ENCODE measurements at places on chromosomes 12 and 14.

GRCh38 chr12:107684990-107685359 lies 624 bp upstream of the PWP1 start:
- peak; percentile 27 for DNase-seq

DNA sequence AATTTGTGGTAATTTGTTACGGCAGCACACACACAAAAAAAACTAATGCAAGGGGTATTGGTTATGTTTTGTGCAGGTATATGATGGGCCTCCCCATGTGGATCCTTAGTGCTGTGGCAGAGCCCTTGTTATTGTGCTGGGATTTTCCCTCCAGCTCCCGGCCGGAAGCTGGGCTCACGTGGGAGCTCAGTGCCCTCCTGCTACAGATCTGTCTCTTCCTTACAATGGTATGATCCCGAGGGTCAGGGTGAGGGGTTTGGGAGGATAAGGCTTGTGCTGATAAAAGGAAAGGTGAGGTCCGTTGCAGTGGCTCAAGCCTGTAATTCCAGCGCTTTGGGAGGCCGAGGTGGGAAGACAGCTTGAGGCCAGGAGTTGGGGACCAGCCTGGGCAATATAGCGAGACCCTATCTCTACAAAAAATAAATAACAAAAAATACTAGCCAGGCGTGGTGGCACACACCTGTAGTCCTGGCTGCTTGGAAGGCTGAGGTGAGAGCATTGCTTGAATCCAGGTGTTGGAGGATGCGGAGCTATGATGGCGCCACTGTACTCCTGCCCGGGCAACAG lies 861 bp upstream of the SLC48A1 start:
- no peak for DNase-seq

GRCh38 chr14:76829013-76829365 lies 2.8 kb downstream of the LRRC74A start:
- DNase-seq, result peak; percentile 27

- no peak for DNase-seq
Observed at GRCh38 chr12:53710091-53710490, 17.2 kb downstream of the CALCOCO1 start.

DNA sequence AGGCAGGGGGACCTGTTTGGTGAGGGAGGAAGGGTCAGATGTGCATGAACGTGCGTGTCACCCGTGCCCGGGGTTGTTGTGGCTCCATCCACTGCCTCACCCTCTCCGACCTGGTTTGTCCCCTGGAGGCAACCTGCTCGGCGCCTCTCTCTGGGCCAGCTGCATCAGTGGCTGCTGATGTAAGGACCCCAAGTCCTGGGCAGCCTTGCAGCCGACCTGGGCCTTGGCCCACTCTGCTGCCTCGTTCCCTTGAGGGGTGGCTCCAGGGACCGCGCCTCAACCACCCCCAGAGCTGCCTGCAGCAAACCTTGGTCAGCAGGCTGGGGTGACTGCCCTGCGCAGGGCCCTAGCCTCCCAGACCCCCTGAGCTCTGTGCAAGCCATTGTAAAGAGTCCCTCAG lies 351.7 kb downstream of the TMEM121 start:
- no peak for DNase-seq

DNA sequence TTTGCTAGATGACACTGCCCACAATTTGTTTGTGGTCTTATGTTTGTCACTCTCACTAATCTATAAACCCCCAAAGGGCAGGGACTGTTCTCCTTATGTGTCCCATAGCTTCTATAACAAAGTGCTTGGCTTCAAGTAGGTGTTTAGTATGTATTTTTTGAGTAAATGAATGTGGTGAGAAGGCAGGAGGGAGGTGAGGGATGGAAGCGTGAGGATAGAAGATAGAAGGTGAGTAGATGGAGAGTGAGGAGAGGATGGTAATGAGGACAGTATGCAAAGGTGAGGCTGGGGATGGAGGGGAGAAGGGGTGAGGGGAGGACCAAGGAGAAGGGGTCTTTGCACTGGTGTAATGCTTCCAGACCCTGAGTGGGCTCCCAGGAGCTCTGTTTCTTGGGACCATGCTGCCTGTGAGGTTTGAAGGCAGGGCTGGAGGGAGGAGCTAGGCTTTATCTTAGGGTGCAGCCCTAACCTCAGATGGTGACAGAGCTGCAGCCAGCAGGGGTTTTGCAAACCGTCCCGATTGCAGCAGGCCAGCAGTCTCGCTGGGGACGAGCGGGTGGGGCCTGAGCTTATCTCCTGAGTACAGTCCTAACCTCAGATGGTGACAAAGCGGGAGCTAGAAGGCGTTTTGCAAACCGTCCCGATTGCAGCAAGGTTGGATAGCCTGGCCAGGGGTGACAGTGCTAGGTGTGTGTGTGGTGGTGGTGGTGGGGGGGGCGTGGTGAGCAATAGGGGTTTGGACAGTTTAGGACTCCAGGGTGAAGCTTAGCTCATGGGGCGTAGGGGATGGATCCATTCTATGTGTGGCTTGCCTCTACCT lies 6.5 kb downstream of the CEBPE start:
- DNase-seq, result peak; percentile 48

DNA sequence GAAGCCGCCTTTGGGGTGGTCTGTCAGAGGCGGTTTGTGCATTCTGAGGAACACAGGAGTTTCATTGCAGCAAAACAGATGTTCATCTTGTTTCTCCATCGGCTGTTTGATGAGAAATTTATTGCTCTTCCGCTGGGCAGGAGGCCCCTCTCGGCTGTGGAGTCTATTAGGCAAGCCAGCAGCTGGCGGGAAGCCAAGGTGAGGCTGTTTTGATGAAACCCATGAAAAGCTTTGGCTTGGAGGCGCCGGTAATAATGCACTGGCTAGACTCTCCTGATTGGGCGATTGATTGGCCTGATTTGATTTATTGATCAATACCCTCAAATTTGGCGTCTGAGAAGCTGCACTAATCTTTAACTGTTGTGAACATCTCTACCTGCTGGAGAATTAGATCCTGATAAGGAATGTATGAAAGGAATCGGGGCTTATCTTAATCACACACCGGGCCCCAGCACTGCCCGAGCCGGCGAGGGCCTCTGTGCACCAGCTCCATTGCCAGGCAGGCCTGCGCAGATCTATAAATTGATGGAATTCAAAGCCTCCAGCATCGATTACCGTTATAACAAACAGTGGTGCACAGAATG lies 187.7 kb downstream of the PHETA1 start:
- peak; percentile 62 for DNase-seq

DNA sequence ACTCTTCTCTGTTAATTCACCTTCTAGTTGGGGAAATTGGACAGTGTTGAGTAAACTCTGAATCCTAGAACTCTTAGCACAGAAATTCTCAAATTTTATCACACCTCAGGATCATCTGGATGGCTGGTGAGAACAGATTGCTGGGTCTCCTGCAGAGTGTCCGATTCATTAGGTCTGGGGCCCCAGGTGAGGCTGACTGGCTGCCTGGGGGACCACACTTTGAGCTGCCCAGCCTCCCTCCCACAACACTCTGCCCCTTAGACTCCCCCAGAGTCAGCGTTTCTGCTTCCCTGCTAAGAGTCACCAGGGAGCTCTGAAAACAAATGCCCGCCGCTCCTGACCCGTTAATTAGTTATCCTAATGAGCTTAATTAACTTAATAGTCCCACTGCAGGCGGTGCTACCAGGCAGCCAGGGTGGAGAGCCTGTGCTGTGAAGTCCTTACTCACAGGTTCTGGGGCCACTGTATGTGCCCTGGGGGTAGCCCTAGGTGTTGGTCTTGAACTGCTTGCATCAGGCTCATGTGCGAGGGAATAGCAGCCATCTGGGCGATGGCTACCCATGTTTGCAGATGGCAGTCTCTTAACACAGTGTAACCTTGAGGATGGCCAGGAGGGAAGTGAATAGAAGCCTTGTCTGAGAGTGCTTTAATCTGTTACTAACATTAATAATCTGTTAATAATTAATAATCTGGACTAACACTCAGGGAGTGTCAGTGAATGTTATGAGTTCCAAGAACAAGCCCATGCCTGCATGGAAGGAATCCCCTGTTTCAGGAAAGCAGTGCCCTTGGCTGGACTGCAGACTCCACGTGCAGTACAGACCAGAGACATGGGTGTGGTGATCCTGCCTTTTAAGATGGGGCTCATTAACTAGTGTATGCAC lies 35.6 kb downstream of the AACS start:
- DNase-seq, result no peak

GRCh38 chr12:40336573-40337199 lies 111.9 kb downstream of the LRRK2 start:
- DNase-seq, result peak; percentile 11

DNA sequence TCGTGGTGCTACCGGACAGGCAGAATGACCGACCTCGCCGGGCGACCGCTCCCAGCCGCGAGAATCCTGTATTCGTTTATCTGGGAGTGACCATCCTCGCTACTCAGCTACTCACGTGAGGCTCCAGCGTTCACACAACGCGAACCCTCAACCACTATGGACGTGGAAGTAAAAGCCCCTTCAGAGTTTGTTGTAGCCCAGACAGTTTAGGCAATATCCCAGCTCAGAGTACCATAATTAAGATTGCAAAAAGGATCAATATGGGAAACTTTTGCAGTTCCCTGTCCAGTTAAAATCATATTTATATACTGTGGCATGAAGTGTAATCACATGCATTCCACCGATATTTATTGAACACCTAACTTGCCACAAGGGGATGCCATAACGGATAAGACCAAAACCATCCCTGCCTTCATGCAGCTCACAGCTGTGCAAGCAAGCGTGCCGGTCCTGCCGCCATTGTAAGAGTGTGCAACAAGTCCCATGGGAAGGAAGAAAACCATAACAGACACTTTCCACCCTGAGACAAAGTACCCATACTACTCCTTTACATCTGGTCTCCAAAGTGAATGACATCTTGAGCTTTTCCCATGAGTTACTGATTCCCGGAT lies 938 bp upstream of the MAX start:
- no peak for DNase-seq

DNA sequence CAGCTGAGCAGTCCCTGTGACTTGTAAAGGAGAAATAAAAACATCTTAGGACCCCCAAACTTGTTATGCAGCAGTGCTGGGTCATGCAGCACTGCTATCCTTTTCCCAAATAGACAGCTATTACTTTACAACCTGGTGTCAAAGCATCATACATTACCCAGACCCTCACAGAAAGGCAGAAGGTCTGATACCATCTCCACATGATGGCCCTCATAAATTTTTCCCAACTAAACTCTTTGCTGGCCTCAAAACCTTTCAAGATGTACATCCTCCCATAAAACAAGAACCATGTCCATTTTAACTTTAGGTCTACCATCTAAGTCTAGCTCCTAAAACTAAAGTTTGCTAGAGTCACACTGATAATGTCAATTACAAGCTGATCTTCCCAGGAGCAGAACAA lies 8.7 kb upstream of the RESF1 start:
- no peak for DNase-seq

GRCh38 chr12:41108032-41108431 lies 80.1 kb upstream of the PDZRN4 start:
- DNase-seq, result peak; percentile 37

DNA sequence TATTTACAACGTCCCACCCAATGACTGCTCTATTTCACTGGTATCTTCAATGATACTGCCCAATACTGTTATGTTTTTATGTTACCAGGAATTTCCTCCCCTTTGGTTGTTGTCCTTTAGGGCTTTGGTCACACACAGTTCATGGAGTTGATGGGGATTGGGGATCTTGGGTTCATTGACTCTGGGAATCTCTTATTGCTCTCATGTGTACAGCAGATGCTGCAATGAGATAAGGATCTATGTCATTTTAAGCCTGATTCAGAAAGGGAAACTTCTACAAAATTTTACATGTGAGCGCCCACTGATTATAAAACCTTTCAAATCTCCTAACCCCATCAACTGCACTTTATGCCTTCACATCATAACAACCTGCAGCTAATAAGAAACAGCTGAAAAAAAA lies 67.2 kb downstream of the FAR2 start:
- no peak for DNase-seq

- peak; percentile 20 for DNase-seq
Observed at GRCh38 chr14:26841326-26841725, 243.5 kb upstream of the NOVA1 start.

GRCh38 chr12:12240662-12241340 lies 26.0 kb downstream of the LRP6 start:
- peak; percentile 16 for DNase-seq

- peak; percentile 61 for DNase-seq
Observed at GRCh38 chr12:131737150-131737827, 26.4 kb downstream of the SFSWAP start.

GRCh38 chr12:98701166-98701565 lies 56.1 kb downstream of the APAF1 start:
- no peak for DNase-seq

- peak; percentile 48 for DNase-seq
Observed at GRCh38 chr14:22386924-22387775, 201.9 kb downstream of the DAD1 start.

DNA sequence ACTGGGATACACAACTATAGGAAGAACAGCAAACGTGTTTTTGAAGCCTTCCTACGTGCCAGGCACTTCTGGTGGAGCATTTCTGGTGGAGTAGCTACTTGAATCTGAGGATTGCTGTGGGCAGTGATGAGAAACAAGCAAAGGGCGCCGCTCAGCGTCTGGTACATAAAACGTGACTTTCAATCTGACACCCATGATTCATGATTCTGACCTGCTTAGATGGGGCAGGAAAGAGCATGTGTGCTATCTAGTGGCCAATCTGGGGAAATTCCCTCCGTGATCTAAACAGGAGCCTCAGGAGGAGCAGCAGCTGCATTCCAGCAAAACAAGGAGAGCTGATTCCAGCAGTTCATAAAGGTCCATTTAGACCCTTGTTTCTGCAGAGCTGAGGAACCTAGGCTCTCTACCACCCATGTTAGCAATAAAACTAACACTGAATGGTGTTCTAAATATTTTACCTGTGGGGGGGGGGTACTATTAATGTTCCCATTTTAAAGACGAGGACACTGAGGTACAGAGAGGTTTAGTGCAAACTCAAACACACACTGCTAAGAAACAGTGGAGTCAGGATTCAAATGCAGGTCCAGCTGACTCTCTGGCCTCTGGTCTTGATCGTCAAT lies 37.8 kb downstream of the PAH start:
- peak; percentile 44 for DNase-seq

DNA sequence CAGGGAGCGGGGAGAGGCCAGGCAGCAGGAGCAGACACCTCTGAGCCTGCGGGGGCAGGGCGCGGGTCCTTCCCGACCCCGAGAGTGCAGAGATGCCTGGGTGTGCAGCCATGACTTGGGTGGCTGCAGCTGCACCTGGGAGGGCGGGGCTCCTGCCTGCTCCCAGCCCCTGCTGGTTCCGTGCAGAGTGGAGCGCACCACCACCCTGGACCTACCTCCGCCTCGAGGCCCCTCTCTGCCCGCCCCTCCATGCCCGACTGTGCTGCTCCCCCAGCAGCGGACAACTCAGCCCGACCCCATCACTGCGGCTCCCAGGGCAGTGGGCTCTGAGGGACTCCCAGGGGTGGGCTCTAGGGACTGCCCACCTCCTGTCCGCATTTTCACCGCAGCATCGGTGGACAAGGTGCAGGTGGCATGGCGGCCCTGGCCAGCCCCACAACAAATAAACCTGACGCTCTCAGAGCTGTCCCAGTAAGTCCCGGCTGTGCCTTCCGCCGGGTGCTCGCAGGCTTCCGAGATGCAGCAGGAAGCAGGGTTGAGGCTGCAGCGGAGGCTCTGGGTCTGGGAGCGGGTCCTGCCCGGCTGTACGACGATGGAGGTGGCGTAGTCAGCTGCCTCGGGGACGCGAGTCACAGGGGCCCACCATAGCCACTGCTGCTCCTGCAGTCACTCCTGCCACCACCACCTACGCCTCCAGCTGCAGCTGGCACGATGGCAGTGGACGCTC lies 392.0 kb upstream of the CCDC196 start:
- DNase-seq, result no peak

- DNase-seq, result no peak
Observed at GRCh38 chr12:22312336-22312735, 22.2 kb downstream of the ST8SIA1 start.

- no peak for DNase-seq
Observed at GRCh38 chr14:53218161-53218560, 65.0 kb upstream of the DDHD1 start.

- no peak for DNase-seq
Observed at GRCh38 chr14:33812601-33813000, 138.3 kb downstream of the EGLN3 start.
